Iris pigment epithelial cell (primary cell): ENCODE measurements at places on chromosomes 4 and X.
A peak's percentile ranks its signal among the peaks of the same experiment; 100 is the strongest.

DNA sequence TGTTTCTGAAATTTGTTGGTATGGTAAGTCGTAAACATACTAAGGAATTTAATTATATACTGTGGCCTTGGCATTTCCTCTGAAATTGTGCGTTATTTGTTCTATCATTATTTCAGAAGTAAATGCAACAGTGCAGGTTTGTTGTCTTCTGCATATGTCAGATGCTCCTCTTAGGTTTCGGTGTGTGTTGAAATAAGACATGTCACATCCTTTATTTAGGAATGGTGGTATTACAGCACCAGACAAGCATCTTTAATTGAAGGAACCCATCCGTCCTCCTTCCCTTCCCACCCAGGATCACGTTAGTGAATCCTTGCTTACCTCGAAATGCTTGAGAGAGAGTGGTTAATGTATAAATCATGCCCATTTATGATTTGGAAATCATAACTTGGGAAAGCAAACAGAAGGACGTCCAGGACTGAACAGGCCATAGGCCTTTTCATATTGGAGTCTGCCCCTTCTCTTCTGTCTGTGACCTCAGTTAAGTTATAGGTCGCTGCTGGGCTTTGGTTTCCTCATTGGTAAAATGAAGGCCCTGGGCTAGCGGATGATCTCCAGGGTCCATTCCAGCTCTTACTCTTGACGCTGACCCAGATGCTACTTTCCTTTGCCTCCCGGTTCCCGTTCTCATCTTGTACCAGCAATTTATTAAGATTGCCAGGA, 134.1 kb downstream of the KLHL8 start:
- DNase-seq, result no peak

DNA sequence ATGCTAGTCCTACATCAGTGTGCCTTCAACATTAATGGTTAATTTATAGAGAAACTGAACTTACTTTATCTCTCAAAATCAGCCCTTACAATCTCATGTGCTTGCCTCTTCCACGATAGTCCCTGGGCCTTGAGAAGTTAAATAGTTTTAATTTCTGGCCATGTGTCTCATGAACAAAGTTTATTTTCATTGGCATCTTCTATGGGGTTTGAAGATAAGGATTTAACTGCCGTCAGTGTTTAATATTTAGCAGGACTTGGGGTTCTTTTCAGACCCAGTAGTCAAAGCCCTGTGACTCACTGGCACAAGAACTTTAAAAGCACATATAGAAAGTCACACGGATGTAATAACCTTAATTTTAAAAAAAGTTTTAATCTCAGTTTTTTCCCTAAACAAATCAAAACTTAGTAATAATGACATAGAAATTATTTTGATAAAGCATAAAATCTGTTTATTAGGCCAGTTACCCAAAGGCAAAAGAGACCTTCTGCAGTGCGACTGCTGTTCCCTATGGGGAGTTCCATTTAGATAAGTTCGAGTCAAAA, 10.1 kb upstream of the MPP1 start:
- DNase-seq, result peak; percentile 78

GRCh38 chr4:110824344-110824743, 201.5 kb upstream of the PITX2 start:
- DNase-seq, result no peak

GRCh38 chr4:98516042-98516440, 142.4 kb downstream of the TSPAN5 start:
- DNase-seq, result peak; percentile 93

GRCh38 chrX:120664081-120664480, 34.2 kb upstream of the C1GALT1C1 start:
- DNase-seq, result peak; percentile 33

DNA sequence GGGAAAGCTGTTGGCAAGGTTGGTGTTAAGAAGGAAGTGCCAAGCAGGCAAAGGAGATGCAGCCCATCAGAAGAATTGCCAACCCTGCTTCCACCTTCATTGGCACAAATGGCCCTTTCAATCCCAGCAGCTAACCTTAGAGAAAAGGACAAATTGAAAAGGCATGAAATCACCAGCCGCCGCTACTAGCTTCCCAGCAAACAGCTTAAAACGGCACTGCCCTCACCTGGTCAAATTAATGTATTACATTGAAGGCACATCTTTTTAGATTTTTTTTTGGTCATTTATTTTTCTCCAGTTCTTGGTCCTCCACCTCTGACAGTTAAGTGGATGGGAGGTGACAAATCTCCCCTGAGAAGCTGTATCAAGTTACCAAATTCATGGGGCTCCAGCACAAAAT, 51.0 kb upstream of the NHSL2 start:
- peak; percentile 32 for DNase-seq

DNA sequence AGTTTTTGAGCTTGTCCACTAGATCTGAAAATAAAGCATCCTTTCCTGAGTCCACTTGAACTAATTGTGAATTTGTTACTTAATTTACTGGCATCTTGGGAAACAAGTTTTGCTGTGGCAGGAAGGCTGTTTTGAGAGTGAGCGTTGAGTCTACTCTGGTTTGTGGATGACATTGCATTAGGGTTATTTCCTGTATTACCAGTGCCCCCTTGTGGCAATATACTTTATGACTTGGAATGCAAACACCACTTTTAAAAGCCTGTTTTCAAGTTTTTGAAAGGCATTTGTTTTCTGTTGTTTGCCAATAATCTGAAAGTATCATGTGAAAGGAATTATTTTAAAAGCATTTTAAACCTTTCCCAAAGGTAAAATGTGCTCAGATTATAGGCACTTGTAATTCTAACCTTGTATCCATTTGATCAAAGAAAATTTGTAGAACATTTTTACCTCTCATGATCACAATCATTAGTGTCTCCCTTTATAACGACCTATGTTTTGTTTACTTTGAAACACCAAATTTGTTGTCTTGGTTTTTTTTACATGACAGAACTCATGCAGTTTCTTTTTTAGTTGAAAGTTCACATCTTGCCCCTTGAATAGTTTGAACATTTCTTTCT, 18.0 kb upstream of the CYP2U1 start:
- peak; percentile 73 for DNase-seq

GRCh38 chr4:82430964-82431745, 765 bp downstream of the ENOPH1 start:
- DNase-seq, result peak; percentile 42

DNA sequence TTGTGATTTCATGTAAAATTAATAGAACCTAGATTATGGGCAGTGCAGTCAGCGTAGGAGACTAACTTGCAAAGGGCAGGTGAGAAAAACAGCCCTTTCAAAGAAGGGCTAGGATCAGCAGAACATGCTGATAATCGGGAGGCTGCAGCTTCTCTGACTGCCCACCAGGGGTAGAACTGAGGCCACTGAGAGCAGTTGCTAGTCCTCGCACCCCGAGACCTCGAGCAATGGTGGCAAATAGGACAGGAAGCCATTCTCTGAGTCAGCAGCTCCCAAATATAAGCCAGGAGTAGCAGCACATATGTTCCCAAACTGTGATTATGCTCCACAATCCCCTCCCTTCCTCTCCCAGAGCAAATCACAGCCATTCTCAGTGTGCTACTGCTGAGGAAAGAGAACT, 186.5 kb downstream of the MSL3 start:
- DNase-seq, result peak; percentile 65

DNA sequence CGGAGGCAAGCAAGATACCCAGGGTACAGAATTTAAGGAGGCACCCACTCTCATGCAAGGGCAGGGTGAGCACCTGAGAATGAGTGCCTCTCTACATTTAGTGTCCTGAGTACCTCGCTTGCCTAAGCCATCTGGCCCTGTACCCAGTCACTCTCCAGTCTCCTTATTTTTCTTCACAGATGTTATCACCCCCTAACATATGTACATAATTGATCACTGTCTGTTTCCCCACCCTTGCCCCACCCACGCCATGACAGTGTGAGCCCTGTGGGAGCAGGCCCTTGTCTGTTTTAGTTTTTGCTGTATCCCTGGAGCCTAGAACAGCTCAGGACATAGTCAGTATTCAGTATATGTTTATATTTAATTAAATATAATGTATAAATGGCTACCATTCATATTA, 113.6 kb downstream of the SPRY1 start:
- no peak for DNase-seq

- DNase-seq, result no peak
These were observed 40.3 kb upstream of the GALNT7 start for GRCh38 chr4:173128199-173128890.

DNA sequence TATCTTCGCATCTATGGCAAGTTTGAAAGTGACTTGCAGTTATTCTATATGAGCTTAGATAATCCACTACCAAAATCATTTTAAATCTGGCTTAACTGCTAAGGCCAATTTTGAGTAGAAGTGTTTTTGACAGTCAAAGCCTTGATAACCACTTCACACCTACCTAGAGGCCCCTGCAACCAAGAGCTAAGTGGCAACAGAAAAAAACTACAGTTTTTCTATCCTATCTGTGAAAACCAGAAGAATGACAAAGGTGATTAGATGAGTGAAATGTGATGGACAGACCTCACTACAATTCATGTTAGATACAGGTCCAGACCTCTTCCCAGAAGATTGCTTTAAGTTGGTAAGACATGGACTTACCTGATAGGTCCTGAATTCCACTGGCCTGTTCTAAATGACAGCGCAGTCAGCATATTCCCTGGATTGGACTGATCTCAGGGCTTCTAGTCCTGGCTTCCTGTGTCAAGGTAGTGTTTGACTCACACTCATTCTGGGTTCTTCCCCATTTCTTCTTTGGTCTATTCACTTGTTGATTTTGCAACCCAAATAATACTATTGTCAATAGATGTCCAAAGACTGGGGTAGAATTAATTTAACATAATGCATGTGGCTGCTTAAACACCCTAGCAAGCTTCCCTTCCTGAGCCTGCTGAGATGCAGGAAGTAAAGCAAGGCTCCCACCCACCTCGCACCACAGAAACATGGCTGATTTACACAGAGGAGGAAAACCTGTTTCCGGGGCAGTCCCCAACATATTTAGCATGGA, 65.1 kb downstream of the PPP3CA start:
- DNase-seq, result no peak

DNA sequence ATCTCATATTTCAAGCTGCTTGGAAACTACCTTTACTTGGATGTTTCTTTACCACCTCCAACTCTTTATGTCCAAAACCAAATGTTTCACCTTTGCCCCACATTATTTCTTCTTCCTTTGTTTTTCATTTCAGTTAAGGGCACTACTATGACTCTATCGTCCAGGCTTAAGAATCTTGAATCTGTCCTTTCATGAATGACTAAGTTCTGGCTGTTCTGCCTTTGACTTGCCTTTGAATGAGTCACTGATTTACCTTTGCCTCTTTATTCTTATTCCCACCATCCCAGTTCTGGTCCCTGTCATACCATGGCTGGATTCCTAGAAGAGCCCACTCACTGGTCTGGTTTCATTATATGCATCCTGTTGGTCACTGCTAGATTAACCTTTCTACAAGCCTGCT, 30.6 kb upstream of the PLAC1 start:
- peak; percentile 52 for DNase-seq

DNA sequence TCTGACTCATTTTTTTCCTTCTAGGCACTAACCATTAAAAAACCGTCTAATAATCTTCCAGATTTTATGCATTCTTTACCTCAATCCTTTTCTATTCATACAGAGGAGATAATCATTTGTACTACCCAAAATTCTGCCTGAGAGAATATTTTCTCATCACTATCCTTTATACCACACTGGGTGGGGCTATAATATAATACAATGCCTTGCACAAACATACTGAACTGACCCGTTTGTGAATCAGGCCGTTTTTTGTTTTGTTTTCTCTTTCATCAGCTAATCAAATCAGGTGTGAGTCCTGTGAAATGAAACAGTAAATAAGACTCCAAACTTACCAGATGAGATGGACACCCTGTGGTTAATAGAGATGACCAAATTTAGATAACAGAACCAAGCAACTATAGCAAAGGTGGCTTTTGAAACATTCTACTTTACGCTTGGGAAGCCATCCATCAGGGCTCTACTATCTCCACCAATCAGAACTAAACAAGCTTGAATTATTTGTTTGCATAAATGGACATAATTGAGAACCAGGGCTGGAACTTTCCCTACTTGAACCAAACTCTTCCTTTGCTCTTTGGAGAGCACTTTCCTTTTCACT, 573.0 kb downstream of the GABRG1 start:
- no peak for DNase-seq

DNA sequence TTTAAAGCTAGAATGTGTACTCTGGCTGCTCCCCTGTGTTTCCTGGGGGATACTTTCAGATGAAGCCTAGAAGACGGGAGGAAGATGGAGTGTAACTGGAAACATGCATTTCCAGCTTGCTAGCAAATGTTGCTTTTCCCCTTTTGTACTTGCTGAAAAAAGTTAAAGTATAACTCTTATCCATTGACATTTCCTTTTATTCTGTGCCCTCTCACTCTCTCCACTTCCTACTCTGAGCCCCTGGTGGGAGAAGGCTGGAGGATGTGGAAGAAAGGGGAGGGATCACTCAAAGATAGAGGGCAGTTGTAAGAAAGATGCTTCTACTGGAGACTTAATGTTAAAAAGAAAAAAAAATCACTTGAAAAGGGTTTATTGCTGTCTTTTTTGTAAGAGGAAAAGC, 396.5 kb downstream of the DTHD1 start:
- DNase-seq, result no peak

- peak; percentile 15 for DNase-seq
These were observed 345.3 kb upstream of the BMP3 start for GRCh38 chr4:80685214-80685613.

DNA sequence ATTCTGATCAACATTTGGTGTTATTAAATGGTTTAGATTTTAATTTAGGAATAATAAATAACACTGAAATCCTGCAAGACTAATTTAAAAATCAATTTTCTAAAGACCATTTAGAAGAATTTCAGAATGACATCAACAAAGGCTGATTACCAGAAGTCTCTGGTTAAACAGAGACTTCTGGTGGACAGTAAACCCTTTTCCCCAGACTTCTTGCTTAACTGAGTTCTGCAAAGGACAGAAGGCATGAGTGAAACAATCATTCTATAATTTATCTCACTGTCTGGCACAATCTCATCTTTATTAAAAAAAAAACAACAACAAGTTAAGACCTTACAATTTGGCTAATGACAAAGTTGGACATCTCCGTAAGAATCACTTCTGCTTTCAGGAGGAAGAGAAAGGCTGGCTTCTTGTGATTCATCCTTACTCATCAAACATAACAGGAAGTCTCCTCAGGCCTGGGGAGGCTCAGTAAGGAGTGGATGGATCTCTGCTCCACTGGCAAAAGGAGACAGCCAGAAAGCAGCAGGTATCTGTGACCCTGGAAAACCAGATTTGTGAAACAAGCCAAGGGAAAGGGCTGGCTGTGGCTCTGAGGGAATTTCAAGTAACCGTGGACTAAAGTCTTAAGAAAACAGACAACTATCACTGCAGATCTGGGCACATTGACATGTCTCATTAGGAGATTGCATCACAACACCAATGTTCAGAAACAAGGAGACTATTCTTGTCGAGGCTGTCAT, 908 bp upstream of the TLR6 start:
- peak; percentile 95 for DNase-seq

DNA sequence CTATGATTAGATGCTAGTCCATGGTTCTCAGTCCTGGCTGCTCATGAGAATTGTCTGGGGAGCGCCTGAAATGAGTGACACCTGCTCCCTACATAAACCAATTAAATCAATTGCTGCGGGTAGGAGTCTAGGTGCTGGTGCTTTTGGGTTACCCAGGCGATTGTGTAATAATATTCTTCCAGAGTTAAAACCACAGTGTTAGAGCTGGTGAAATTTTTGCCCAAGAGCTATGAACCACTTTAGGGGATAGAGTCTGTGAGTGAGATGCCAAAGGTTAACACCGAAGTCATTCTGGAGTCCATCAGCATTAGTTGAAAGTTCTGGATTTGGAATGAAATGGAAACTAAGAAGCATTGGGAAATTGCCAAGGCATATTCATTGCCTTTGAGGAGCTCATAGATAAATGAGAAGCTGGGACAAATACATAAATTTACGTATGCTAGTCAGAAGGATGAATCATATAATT, 15.3 kb downstream of the PDK3 start:
- no peak for DNase-seq
